D721Med (cell line): ENCODE measurements at places on chromosomes 4 and X.

GRCh38 chrX:127708155-127708554 lies 344.0 kb downstream of the ACTRT1 start:
- DNase-seq: no peak

DNA sequence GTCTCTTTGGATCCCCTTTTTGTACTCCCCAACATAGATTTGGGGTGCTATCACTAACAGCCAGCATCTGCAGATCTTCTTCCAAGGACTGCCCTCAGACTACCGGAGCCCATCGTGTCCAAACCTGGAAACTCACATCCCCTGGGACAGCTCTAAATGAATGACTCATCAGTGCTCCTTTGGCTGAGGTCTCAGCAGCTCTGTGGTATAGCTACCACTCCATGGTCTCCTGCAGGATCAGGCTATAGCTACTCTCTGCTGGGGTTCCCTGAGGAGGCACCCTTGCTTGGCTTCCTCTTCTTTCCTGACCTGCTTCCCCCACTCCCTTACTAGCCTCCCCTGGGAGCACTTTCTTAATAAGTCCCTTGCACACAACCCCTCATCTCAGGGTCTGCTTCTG lies 97.5 kb upstream of the PRPS2 start:
- DNase-seq: no peak

GRCh38 chrX:41377624-41378023 lies 43.7 kb downstream of the DDX3X start:
- DNase-seq: no peak

- no peak for DNase-seq
Measured at GRCh38 chrX:56763556-56764152, 34.6 kb downstream of the NBDY start.

GRCh38 chrX:39133971-39134370 lies 332.7 kb downstream of the MID1IP1 start:
- no peak for DNase-seq

DNA sequence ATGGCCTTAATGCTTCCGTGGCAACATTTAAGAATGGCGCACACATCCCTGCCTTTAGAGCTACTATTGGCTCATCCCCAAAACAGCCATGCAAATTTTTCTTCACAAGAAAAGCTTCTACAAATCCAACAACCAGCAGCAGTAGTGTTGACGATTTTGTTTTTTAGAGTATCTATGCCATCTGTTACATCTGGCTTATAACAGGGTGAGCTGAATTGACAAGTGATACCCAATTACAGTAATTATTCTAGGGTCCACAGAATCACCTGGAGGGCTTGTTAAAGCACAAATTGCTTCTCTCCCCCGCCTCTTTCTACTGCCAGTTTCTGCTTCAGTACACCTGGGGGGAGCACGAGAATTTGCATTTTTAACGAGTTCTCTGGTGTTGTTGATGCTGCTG lies 34.1 kb downstream of the DCHS2 start:
- DNase-seq: no peak

- no peak for DNase-seq
Measured at GRCh38 chrX:124190440-124190839, 142.0 kb upstream of the TEX13D start.

GRCh38 chrX:105018865-105019264 lies 201.6 kb downstream of the TEX13A start:
- DNase-seq: no peak

GRCh38 chr4:152784490-152785350 lies 5.0 kb downstream of the ARFIP1 start:
- no peak for DNase-seq

DNA sequence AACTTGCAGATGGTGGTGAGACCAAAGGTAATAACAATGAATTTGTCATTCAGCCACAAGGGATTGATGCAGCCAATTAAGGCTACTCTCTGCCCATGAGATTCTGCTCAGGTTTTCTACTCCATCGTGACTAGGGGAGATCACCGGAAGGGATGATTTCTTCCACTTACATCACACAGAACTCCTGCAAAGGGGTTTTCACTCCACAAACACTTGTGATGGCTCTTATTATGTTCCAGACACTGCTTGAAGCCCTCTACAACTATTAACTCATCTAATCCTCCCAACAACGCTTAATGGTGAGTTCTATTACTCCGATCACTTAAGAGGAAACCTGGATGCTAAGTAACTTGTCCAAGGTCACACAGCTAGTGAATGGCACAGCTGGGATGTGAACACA lies 55.9 kb downstream of the MTNR1A start:
- DNase-seq: no peak

- no peak for DNase-seq
Measured at GRCh38 chrX:101079736-101080270, 1.1 kb downstream of the TMEM35A start.

DNA sequence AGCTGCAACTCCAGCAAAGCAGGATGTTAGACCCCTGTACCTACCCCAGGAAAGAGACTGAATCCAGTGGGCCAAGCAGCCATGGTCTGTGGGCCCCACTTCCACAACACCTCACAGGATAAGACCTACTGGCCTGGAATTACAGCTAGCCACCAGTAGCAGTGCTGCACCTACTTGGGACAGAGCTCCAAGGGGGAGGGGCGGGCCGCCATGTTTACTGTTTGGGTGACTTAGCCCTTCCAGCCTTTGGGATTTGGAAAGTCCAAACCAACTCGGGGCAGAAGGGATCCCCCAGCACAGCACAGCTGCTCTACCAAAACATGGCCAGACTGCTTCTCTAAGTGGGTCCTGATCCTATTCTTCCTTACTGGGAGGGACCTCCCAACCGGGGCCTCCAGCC lies 9.1 kb upstream of the TMSB15B start:
- DNase-seq: no peak

GRCh38 chr4:998096-998691 lies 5.0 kb upstream of the SLC26A1 start:
- DNase-seq: no peak

- DNase-seq: no peak
Measured at GRCh38 chrX:134646691-134647090, 11.6 kb downstream of the PLAC1 start.

- no peak for DNase-seq
Measured at GRCh38 chrX:147522981-147523380, 388.7 kb upstream of the FMR1 start.

GRCh38 chr4:87100168-87100567 lies 120.2 kb downstream of the KLHL8 start:
- no peak for DNase-seq

- DNase-seq: no peak
Measured at GRCh38 chr4:103853627-103854026, 133.8 kb upstream of the TACR3 start.

- DNase-seq: no peak
Measured at GRCh38 chrX:29530501-29530900, 684.9 kb upstream of the MAGEB2 start.

GRCh38 chr4:145763399-145763798 lies 83.5 kb downstream of the C4orf51 start:
- no peak for DNase-seq

DNA sequence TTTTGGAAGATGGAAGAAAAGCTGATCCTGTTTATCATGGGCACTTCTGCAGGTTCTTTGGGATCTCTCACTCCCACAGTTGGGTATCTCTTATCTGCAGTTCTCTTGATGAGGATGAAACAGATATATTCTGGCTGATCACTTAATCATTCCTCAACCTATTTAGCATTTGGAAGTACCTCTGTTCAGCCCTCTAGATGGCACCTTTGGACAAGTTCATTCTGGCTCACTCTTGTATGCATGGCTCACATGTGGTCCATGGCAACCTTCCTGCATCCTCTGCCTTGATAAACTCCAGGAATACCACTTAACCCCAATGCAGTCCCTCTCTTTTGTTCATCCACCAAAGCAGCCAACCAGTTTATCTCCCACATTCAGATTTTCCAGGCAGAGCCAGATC lies 74.2 kb downstream of the SMARCA5 start:
- no peak for DNase-seq

DNA sequence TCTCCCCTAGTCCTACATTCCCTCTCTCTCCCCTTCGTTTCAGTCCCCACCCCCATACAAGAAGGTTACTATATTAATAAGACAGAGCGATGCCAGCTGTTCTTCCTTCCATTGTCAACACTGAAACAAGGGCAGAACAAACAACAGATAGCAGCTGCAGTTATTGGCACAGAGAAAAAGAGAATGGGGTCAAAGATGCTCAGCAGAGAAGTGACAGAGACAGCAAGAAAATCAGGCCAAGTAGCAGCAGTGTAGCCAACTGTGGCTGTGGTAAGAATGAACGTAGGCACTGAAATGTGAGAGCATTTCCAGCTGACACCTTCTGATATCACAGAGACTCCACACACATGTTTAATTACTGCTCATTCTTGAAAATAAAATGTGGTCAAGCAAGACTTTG lies 641.8 kb downstream of the FSTL5 start:
- no peak for DNase-seq

GRCh38 chrX:127011629-127012028 lies 192.1 kb downstream of the PRR32 start:
- no peak for DNase-seq

- DNase-seq: no peak
Measured at GRCh38 chr4:33467291-33467690, 2747.1 kb downstream of the PCDH7 start.

DNA sequence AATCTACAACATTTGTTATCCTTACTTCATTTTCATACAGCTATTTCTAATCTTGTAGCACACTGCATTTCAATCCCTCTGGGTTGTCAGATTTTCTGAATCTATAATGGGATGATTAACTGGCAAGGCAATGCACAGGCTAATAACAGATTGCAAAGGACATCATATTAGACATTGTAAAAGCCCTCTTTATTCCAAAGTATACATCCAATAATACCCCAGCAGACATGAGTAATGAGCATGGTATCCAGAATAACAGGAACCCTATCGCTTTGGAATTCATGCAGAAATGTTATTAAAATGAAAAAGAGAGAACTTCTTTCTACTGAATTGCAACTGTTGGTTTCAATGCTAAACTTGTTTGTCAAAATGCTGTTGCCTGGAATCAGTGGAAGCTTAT lies 122.9 kb downstream of the C4orf33 start:
- no peak for DNase-seq

DNA sequence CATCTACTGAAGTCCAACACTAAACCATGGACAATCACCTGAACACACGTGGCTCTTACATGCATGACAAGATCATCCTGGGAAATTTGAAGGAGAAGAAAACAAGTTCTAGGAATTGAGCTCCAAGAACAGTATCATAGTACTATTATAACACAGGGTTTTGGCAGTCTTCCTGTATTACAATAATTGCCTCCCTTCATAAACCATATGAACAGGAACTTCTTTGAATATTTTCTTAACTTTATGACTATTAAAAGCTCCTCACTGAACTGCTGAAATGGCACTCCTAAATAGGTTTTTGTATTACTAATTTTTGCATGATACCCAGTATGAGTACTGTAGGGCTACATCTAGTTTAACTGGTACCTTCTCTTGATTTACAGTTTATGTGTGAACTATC lies 130.0 kb downstream of the ZAR1 start:
- DNase-seq: no peak

DNA sequence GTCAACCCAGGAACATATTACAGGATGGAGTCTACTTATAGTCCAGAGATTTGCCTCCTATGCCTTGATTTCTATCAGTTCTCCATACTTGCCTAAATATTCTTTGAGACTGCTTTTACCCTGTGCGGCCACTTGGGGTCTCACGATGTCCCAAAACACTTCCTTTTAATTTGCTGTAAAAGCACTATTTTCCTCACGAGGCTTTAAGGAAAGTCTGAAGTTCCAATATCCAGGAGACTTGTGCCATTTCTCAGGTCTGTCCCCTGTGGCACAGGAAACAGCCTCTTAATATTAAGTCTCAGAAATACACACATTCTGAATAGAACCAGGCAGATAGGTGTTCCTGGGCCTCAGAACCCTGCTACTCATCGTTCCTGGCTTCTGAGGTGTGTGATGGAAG lies 142.9 kb downstream of the TMEM164 start:
- no peak for DNase-seq

GRCh38 chr4:140884431-140885058 lies 128.4 kb upstream of the TBC1D9 start:
- no peak for DNase-seq

- DNase-seq: no peak
Measured at GRCh38 chr4:105496899-105497298, 23.0 kb upstream of the PPA2 start.

DNA sequence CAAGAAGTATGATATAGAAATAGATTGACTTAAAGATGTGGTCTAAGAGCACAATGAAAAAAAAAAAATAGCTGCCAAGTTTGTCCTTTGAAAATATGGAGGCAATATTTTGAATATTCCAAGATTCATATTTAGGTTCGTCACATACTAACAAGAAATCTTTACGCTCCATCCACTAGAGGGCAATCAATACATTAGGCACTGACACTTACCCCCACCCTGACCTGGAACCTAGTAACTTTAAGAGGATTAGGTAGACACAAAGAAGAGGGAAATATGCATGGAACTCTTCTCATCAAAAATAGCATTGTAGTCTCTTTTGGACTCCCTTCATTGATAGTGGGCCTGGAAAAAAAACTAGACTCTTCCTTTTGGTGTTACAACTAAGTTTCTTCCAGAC lies 1108.1 kb downstream of the PCDH19 start:
- DNase-seq: no peak

GRCh38 chrX:56564921-56565840 lies 1.8 kb downstream of the UBQLN2 start:
- no peak for DNase-seq
